ENCODE measurements at places on chromosomes 5 and 9. TPM values are rescaled to one million over a fixed set of nuclear protein-coding genes. Genes with fewer than 3 reads are reported as not detected.

- H3K4me1 ChIP-seq, result no peaks in the 10 kb centered on the region
- no peak for DNase-seq
- H3K4me3 ChIP-seq, result no peak overlapping the region
- no peaks in the 10 kb centered on the region for H3K36me3 ChIP-seq
These were observed 359.3 kb downstream of the TMEM161B start for GRCh38 chr5:87909382-87909781.

DNA sequence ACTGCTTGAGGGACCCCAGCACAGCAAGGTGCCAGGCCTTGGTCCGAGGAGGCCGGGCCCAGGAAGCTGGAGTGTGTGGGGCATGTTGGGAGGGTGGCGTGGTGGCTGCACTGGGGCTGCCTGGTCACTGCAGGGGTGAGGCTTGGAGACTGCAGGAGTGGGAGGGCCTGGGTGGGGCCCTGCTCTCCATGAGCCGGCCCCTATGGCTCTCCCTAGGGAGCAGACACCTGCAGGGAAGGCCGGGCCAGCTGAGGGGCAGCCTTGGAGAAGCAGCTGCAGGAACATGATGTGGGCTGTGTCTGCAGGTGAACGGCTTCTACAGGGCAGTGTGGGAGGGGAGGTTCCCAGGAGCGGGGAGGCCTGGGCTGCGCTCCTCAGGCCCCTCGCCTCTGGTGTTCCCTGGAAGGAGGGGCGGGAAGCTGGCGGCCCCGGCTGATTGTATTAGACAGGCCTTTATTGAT is 41.7 kb upstream of the TMEM250 start:
- H3K27me3 ChIP-seq, result no peaks in the 10 kb centered on the region
- no peak for DNase-seq
- no peak overlapping the region for H3K4me3 ChIP-seq
- no peaks in the 10 kb centered on the region for H3K36me3 ChIP-seq

DNA sequence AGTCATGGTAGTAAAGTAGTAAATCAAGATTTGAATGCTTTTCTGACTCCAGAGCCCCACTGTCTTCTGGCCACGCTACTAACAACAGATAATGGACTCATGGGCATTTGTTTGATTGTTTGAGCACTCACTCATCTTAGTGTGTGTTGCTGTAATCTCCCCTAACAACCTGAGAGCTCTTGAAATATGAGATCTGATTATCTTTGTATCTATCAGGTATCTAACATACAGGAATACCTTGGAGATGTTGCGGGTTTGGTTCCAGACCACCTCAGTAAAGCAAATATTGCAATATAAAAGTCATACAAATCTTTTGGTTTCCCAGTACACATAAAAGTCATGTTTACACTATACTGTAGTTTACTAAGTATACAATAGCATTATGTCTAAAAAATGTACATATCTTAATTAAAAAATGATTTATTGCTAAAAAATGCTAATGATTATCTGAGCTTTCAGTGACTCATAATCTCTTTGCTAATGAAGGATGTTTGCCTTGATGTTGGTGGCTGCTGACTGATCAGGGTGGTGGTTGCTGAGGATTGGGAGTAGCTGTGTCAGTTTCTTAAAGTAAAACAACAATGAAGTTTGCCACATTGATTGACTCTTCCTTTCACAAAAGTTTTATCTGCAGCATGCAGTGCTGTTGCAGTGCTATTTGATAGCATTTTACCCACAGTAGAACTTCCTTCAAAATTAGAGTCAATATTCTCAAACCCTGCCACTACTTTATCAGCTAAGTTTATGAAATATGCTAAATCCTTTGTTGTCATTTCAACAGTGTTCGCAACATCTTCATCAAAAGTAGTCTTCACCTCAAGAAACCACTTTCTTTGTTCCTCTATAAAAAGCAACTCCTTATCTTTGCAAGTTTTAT is 92.2 kb downstream of the ZNF462 start:
- H3K4me3 ChIP-seq, result no peak overlapping the region
- H3K4me1 ChIP-seq, result peaks cover 1% of the 10 kb centered on the region
- no peak overlapping the region for H3K27ac ChIP-seq
- H3K27me3 ChIP-seq, result peaks cover 4% of the 10 kb centered on the region
- no peak for DNase-seq
- no peaks in the 10 kb centered on the region for H3K36me3 ChIP-seq

- peak; percentile 78 for DNase-seq
- peaks cover 50% of the 10 kb centered on the region for H3K4me1 ChIP-seq
- no peaks in the 10 kb centered on the region for H3K36me3 ChIP-seq
These were observed 19.2 kb upstream of the CD180 start for GRCh38 chr5:67215519-67216471.

- no peak overlapping the region for H3K27ac ChIP-seq
- no peak for DNase-seq
- no peak overlapping the region for H3K4me3 ChIP-seq
- no peaks in the 10 kb centered on the region for H3K4me1 ChIP-seq
These were observed 21.8 kb downstream of the DMAC1 start for GRCh38 chr9:7777771-7778170.

- no peak overlapping the region for H3K4me3 ChIP-seq
- DNase-seq, result no peak
- peaks cover 8% of the 10 kb centered on the region for H3K27me3 ChIP-seq
- peaks cover 12% of the 10 kb centered on the region for H3K36me3 ChIP-seq
These were observed 1.8 kb upstream of the AMACR start for GRCh38 chr5:34009610-34010009.

DNA sequence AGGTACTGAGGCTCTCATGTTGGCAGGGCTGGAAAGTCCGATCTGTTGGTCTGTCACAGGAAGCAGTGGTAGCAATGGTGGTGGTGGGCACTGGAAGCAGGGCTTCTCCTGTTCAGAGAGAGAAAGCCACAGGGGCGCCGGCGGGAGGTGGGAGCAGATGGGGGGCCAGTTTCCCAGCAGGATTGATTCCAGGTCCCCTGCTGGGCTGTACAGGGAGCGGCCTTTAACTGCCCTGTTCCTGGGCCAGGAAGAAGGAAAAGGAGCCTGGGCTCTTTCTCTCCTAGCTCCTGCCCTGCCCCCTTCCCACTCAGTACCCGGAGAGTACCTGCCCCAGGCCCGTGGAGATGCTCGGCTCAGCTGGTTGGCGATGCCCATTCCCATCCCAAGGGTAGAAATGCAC is 2.6 kb upstream of the DAB2IP start:
- H3K27me3 ChIP-seq, result peaks cover 51% of the 10 kb centered on the region
- no peak overlapping the region for H3K4me3 ChIP-seq
- H3K36me3 ChIP-seq, result no peaks in the 10 kb centered on the region
- H3K27ac ChIP-seq, result no peak overlapping the region

DNA sequence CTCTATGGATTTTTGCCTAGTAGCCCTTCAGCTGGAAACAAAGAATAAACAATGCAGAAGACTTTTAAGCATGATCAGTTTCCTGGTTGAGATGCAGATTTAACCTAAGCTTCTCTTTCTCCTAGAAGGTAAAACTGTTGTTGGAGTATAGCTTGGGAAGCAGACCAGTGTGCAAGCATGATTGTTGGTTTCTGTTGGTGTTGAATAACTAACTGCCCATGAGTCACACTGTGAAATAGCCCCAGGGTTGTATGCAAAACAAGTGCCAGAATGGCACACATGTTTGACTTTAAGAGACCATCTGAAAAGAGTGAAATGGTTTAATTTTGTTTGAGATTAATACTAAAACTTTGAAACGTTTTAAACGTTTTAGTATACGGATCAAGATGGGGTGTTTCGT is 227.1 kb downstream of the ARHGEF28 start:
- no peaks in the 10 kb centered on the region for H3K4me1 ChIP-seq
- H3K27me3 ChIP-seq, result peaks cover 22% of the 10 kb centered on the region
- no peak overlapping the region for H3K4me3 ChIP-seq
- no peaks in the 10 kb centered on the region for H3K36me3 ChIP-seq

The IL9 gene
- total RNA-seq, result 22.7 TPM

The LHX2 gene
- not detected for total RNA-seq

The BTNL9 gene
- total RNA-seq, result not detected

Measured in activated T-cell treated with anti-CD3 and anti-CD28 coated beads, Interleukin-2, amount 50 U/mL, for 72 hours (primary cell).